ENCODE measurements at places on chromosomes 12 and 14.

GRCh38 chr12:122989225-122989839 is 8.9 kb downstream of the ARL6IP4 start:
- no peak for DNase-seq

GRCh38 chr12:77788231-77789168 is 42.2 kb upstream of the NAV3 start:
- no peak for DNase-seq

DNA sequence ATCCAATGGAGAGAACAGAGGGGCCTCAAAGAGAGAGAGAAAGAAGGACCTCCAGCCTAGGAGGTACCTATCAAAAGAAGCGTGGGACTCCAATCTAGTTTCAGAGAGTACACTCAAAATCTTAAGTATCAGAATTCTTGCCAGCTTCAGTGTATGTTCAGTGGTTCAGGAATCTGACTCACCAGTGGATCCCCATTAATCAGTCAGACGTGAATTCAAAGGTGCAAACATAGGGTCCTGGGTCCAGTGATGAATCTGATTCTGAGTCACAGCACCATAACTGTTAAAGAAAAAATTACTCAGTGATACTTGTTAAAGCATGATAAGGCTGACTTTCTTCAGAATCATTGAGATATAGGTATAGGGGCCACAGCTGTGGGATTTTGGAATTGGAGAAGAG is 33.2 kb downstream of the ETNK1 start:
- no peak for DNase-seq

- DNase-seq = no peak
These were observed 512.4 kb upstream of the TMPO start for GRCh38 chr12:98002887-98003493.

DNA sequence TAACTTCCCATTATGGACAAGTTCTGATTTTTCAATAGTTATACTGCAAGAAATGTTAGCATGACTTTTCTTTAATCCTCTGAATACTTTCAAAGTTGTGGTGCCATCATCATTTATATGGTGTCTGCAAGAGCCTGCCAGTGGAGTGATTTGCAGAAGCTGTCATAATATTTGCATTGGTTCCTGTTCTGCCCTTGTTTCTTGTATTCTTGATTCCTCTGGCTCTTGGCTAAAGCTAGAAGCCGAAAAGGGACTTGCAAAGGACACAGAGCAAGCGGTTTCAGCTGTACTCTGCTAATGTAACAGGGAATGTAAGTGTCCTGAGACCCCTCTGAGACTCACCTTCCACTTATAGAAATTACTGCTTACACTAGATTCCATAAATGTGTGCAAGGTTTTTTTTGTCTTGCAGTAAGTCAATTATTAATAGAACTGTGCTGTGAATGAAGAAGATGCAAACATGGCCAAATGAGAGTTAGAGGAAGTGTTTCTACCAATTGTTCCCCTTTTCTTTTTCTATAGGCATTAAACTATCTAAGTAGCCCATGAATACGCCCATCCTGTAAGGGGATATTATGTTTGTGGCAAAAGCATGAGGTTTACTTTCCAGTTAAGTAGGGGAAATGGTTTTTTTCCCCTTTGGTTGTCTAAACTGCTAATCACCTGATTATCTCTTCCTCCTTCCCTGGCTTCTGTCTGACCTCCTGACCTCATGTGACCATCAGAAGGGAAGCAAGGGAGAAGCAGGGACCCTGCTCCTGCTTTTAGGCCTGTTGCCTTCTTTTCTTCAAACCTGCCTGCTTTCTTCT is 5.3 kb downstream of the DYRK4 start:
- no peak for DNase-seq

GRCh38 chr14:99682809-99683618 is 1.1 kb upstream of the CYP46A1 start:
- peak; percentile 95 for DNase-seq

DNA sequence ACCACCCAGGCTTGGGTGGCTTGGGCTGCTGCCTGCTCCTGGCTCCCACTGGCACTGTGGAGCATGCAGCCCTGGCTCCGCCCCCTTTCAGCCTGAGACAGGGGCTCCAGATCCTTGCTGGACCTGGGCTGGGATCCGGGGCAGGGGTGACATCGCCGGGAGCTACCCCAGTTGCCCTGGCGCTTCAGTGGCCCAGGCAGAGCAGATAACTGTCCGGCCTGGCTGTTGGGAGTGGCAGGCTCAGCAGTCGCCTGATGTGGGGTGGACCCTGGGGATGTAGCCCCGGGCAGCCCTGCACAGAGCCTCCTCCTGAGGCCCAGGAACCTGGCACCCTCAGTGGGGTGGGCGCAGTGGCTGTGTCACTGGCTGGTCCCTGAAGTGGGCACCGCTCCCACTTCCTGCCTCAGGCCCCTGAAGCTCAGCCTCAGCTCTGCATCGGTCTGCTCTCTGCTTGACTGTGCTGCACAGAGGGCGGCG is 57.9 kb downstream of the FUT8 start:
- no peak for DNase-seq

DNA sequence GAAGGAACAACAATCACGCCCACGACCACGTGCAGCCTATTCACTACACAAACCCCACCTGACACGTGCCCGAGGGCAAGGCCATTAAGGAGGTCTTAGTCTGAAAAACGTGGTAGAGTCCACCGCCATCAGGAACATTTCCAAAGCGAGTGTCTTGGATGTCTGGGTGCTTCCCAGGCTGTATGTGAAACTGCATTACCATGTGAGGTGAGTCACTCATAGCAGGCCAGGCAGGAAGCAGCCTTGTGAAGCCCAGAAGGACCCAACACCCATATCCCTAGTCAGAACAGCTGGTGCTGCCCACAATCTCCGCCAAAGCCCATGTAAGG is 3.3 kb upstream of the KRT79 start:
- DNase-seq = peak; percentile 71

- DNase-seq = no peak
These were observed 1.6 kb downstream of the CMA1 start for GRCh38 chr14:24506443-24506842.

- no peak for DNase-seq
These were observed 26.0 kb downstream of the ASPG start for GRCh38 chr14:104111301-104112112.

GRCh38 chr12:114921781-114922180 is 237.8 kb upstream of the TBX3 start:
- DNase-seq = no peak

DNA sequence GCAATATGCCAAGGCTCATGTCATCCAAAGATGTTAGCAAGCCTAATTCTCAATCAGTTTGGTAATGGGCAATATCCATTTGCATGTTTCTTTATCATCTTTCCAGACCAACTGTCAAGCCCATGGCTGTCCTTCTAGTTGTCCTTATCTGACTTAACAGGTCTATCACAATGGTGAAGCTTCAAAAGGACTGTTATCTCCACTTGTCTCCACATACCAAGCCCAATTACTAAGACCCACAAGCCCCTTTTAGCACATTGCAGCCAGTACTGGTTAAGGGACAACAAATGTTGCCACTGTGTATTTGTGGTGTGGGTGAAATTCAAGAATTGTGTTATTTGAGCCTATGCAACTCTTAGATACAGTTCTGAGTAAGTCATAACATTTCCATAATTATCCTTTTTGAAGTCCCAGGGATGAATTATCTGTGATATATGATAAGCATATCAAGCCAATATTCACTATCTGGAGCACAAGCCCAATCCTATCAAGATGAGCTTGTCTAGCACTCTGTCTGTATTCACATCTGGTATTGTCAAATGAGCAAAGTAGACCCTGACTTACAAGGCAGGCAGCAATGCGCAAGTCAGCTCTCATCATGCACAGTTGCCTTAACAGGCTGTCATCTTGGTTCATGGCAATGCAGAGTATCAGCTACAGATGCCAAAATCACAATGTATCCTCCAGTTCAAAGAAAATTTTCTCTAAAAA is 19.3 kb upstream of the ST8SIA1 start:
- DNase-seq = no peak

GRCh38 chr14:55099756-55100155 is 29.3 kb upstream of the LGALS3 start:
- DNase-seq = no peak

DNA sequence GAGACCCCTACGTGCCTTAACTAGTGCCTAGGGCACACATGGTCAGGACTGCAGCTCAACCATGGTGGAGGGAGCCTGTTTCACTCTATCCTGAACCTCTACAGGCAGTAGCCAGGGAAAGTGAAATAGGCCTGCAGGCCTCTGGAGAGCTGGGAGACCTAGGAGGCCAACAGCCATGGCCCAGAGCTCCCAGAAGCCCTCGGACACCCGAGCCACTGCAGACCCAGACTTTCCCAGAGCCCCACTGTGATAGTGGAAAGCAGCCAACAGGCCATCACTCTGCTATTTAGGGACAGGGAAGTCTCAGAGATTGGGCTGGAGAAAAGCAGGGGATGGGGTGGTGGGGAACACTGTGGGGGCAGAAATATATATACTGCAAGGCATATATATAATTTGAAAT is 56.5 kb upstream of the ZFP36L1 start:
- no peak for DNase-seq

GRCh38 chr12:701896-702539 is 38.8 kb upstream of the NINJ2 start:
- DNase-seq = no peak

GRCh38 chr14:23056956-23057756 is at the start of gene CDH24:
TSS of gene CDH24 (minus strand) at chr14:23057520. CDS start at chr14:23055733, 1,787 bp downstream.
- DNase-seq = peak; percentile 83

DNA sequence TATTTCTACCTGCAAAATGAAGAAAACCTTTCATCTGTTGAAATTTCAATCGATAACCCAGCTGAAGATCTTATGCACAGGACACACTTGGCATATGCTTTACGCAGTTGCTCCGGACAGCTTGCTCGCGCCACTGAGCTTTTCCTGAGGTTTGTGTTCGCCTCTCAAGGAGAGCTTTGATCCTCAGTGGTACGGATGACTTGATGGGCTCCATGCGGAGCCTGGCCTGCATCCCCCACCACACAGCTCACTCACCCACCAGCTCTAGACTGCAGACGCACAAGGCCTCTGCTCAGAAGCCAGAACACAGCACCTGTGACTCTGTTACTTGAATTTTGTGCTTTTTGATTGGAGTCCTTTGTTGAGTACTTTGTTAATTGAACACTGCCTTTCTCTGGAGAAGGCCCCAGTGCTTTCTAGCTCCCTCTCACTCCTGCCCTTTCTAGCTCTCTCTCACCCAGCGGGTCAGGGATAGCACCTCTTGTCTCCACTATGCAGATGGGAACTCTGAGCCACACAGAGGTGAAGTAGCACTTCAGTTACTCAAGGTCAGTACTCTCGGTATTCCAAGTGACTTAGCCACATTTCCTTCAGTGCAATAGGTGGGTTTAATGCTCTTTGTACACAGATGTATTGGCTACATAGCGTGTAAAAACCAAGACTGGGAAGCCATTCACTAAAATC is 52.1 kb downstream of the TBC1D30 start:
- DNase-seq = no peak

GRCh38 chr14:70094631-70095030 is 94.1 kb downstream of the SLC8A3 start:
- no peak for DNase-seq

- no peak for DNase-seq
These were observed 824 bp upstream of the TARBP2 start for GRCh38 chr12:53500142-53500775.

Measured in activated CD8-positive, alpha-beta memory T cell treated with anti-CD3 and anti-CD28 coated beads for 24 hours (primary cell).